ENCODE measurements at places on chromosomes 3 and 15. TPM values are rescaled to one million over a fixed set of nuclear protein-coding genes. Genes with fewer than 3 reads are reported as not detected.

- DNase-seq = no peak
Measured at GRCh38 chr3:113234688-113235260, 23.4 kb downstream of the BOC start.

- DNase-seq = no peak
Measured at GRCh38 chr3:87634426-87634825, 358.0 kb upstream of the POU1F1 start.

DNA sequence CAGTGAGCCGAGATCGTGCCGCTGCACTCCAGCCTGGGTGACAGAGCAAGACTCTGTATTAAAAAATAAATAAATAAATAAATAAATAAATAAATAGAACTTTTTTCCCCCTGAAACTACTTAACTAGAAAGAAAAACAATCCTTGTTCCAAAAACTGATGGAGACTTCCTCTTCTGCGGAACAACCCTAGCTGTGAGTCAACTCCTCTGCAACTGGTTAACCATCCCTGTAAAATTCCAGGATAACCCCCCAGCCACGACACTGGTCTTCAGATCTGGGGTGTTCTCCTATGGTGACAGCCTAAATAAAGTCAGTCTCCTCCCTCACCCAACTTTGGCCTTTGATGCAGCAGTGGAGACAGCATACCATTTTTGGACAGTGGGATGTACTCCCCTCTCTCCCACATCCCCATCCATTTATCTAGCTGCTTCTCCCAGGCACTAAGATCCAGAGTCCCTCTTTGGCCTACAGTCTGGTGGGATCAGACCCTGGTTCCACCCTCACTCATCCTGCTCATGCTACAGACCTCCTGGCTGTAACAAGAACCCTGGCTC, 352.6 kb downstream of the OCA2 start:
- DNase-seq = no peak

GRCh38 chr3:22453906-22454535, 703.0 kb upstream of the ZNF385D start:
- DNase-seq = no peak

- peak; percentile 89 for DNase-seq
Measured at GRCh38 chr15:40873694-40874561, at the start of gene RHOV. Gene RHOV, minus strand, starts transcription at chr15:40874234. Its CDS starts 95 bp downstream, at chr15:40874139.

DNA sequence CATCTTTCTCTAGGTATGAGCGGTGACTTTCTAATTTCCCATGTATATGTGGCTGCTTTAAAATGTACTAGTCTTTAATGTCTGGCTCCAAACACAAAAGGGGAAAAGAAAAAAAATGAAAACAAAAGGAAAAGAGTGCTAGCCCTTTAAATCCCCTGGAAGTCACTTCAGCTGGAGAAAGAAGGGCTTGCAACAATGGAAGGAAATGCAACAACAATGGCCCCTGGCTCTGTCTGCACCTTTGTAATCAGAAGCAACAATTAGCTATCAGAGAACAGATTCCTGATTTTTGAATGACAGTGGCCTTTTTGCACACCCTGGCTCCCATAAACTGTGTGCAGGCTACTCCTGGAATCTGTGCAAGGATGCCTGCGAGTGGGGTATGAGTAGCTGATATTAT, 591.2 kb downstream of the FHIT start:
- DNase-seq = no peak

- DNase-seq = no peak
Measured at GRCh38 chr3:32276279-32276841, 37.9 kb downstream of the CMTM8 start.

GRCh38 chr3:109631897-109632296, 294.6 kb upstream of the DPPA4 start:
- no peak for DNase-seq

- DNase-seq = no peak
Measured at GRCh38 chr3:183922421-183922820, 37.7 kb upstream of the PARL start.

DNA sequence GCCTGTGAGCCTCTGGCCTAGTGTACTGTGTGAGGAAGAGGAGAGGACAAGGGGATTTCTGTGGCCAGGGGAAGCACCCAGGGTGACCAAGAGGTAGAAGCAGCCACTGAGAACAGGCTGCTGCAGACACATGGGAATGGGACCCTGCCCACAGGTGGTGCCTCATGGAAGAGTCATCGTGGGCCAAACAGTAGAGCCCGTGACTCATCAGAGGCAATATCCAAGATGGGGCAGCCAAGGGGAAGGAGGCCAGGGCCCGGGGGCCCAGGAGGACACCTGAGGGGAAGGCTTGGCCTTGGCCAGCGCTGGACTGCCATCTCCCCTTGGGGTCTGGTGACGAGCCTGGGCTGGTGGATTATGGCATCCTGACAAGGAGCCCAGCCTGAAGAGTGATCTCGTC, 275.0 kb upstream of the LYSMD4 start:
- no peak for DNase-seq

GRCh38 chr15:58078591-58078990, 13.1 kb upstream of the ALDH1A2 start:
- DNase-seq = no peak

- no peak for DNase-seq
Measured at GRCh38 chr15:58473724-58474123, 41.9 kb downstream of the LIPC start.

DNA sequence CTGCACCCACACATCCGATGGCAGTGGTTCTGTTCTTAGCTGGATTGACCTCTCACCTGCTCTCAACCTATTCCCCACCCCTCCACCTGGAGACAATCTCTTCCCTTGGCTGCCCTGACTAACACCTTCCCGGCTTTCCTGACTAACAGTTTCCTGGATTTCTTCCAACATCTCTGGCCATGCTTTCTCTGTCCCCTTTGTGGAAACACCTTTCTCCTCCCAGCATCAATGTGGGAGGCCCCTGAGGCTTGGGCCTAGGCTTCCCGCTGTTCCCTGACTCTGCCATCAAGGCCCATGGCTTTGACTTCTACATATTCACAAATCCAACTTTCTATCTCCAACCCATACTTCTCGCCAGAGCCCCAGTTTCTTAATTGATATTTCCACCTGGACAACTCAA, 142.8 kb upstream of the ATP2B2 start:
- DNase-seq = no peak

DNA sequence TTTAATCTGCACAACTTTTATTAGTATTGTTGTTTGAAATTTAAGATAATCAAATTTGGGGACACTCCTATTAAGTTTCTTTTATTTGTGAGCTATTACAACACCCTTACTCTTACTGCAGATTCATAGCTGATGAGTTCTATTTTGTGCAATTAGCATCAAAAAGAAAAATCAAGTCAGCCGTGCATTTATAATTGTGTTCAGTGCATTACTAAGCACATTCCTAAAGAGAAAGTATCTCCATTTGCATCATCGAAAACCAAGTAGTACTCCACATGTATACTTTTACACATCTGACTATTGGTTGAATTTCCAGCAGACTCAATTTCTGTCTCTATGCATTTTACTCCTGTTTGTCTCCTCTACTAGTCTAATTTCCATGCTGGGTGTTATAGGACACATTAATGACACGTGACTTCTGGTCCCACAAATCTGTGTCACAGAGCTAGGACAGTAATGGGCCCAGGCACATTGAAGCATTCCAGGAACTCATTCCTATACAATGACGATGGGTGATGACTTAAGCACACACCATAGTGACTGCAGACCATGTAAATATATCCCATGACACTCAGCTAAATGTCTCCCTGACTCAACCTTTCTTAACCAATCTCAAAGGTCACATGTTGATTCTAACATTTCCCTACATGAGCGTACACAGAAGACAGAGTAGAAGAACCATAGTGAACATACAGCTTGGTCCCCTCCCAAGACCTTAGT, 477.5 kb downstream of the LPP start:
- no peak for DNase-seq

DNA sequence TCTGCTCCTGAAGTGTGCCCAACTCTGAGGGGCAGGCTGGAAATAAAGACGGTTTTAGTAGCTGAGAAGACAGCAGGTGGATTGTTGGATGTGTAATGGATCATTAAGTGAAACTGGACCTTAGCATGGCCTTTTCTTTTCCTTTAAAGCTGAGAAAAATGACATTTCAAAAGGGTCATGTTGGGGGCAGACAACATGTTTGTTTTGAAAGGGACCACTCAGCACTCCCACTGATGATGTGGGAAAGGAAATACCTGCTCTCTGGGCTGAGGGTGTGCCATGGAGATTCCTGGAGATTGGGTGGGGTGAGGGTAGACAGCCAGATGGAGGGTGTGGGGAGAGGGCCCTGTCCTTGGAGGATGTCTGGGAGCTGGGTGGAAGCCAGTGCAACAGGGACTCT, 38.4 kb downstream of the ANAPC13 start:
- no peak for DNase-seq

GRCh38 chr15:71294251-71294910, 179.1 kb downstream of the THSD4 start:
- no peak for DNase-seq

DNA sequence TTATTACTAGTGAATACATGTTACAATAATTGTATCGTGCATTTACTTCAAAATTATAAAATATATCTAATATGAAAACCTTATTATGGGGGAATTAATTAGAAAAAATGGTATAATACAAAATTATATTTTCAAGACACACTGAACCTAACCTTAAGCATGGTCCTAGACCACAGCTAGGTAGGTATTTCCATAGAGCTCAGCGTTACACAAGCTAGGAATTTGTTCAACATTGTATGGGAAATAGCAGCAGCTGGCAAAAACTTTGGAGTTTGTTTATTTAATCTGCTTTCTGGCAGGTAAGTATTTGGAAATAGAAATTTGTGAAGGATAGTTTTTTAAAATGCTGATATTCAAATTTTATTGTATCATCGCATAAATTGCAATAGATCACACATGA, 52.9 kb downstream of the BCHE start:
- no peak for DNase-seq

DNA sequence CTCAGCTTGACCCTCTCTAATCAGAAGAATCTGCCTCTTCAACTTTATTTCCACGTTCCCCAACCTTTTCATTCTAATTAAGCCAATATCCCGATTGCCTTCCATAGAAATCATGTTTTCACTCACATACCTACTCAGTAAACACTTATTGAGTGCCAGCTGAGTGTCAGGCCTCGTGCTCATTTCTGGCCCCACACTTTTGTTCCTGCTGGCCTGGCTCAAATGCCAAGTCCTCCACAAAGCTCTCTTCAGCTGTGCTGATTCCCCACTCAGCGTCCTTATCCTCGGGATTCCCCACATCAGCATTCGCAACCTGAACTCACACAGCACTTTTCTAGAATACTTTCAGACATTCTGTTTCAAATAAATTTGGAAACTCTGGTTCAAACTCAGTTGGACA, 68.9 kb downstream of the THBS1 start:
- no peak for DNase-seq

GRCh38 chr3:105876780-105877327, 8.0 kb upstream of the CBLB start:
- DNase-seq = no peak

DNA sequence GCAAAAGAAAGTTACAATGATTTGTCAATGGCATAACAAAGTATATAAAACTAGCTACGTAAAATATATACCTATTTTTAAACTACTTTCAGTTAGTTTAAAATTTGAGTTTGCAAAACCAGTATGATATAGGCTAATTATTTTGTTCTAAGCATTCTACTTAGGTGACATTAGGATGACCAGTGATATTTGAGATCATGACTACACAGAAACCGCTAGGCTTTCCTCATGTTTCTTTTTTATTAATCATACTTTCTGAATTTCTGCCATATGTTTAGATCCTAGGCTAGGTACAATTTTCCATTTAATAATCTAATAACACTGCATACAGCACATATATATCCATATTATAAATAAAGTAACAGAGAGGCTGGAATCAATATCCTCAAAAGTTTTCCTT, 52.4 kb upstream of the XRN1 start:
- DNase-seq = no peak

GRCh38 chr15:86624261-86625036, 544.8 kb downstream of the AGBL1 start:
- DNase-seq = peak; percentile 76

FRMD5 gene
- total RNA-seq = 1.9 TPM

CGNL1 gene
- 4.5 TPM for total RNA-seq

ERICH6 gene
- total RNA-seq = not detected

NR2E3 gene
- 0.34 TPM for total RNA-seq

RPL4 gene
- total RNA-seq = 1,623 TPM

ROPN1B gene
- 0.22 TPM for total RNA-seq

MIX23 gene
- total RNA-seq = 33.2 TPM

ACKR2 gene
- 4.7 TPM for total RNA-seq

CDHR4 gene
- total RNA-seq = 0.38 TPM

ARPIN gene
- 43.0 TPM for total RNA-seq

GOLGA6B gene
- total RNA-seq = not detected

PLCL2 gene
- total RNA-seq = 18.8 TPM

GRAMD1C gene
- total RNA-seq = 19.5 TPM

XCR1 gene
- 0.13 TPM for total RNA-seq

MME gene
- total RNA-seq = 1.4 TPM
